Stimulated activated CD8-positive, alpha-beta memory T cell treated with anti-CD3 and anti-CD28 coated beads, Interleukin-15, amount 100 ng/mL, for 48 hours (primary cell): ENCODE measurements at places on chromosomes 3 and 15.

DNA sequence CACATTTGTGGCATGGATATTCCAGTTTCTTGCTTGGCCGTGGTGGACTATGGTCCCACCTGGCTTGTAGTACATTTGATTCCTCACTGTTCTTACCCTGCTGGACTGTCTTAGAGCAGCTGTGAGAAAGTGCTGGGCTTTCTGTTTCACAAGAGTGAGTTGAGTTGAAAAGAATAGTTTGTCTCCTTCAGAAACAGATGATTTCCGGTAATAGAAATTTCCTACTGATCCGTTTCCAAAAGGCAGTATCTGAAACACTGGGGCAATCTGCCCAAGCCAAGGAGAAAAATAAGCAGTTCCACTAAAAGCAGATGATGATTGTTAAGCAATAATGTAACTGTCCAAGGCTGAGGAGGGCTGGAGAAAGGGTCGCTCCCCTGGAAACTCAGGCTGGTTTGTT lies 96.0 kb downstream of the SUCLG2 start:
- DNase-seq: no peak

- no peak for DNase-seq
These were observed 82.5 kb downstream of the KLF13 start for GRCh38 chr15:31409171-31409570.

DNA sequence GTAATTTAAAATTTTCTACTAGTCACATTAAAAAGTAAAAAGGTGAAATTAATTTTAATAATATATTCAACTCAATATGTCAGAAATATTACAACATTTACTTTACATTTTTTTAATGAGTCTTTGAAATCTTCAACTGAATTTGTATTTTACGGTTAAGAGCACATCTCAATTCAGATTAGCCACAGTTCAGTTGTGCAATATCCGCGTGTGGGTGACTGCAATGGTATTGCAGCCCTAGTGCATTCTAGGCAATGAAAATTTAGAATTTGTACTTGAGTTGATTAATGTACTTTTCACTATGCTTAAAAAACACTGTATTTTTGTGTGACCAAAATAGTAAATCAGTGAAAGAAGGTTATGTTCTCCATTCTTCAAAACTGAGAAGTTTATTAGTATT lies 57.3 kb downstream of the CEP63 start:
- DNase-seq: no peak

DNA sequence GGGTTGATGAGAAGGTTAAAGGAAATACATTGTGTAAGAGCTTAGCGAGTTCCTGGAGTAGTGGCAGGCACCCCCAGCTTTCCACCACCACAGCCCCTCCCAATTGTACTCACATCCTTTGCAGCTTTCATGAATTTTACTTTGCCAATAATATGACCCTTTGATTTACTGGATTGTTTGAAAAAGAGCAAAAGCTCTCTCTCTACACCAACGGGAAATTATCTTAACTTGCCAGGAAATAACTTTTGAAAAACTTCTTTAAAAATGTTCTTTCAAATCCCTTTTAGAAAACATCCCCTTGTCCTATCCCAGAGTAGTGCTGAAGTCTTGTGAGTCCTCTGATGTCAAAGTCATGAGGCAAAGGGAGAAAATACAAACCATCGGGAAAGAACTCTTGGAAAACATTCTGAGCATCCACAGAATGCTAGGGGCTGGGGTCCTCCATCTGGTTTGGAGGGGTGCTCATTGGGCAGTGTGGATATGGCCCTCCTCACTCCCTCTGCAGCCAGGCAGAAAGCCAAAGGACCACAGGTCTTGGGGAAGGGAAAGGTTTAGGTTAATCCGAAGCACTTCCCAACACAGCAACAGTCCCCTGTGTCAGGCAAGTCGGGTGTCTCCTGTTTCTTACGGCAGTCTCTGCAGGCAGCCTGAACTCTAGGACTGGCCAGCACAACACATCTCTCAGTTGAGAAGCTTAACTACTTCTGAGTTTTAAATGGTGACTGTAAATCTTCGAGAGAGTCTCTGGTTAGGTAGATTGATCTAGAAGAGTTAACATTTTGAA lies 36.5 kb downstream of the BOC start:
- DNase-seq: no peak

DNA sequence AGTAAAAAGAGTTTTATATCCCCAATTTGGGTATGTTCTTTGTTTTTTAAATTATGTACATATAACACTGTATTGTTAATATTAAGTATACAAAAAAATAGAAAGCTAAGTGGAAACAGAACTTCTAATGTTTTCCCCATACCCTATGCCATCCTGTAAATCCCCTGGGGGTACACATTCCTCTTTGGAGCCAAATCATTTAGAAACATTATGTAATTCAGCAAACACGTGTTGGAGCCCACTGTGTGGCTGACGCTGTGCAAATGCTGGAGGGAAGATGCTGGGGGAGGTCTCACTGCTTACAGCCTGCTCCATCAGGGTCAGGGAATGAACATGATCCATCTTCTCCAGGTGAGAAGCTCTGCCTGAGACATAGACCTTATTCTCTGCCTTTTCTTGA lies 52.8 kb downstream of the CRTC3 start:
- no peak for DNase-seq

DNA sequence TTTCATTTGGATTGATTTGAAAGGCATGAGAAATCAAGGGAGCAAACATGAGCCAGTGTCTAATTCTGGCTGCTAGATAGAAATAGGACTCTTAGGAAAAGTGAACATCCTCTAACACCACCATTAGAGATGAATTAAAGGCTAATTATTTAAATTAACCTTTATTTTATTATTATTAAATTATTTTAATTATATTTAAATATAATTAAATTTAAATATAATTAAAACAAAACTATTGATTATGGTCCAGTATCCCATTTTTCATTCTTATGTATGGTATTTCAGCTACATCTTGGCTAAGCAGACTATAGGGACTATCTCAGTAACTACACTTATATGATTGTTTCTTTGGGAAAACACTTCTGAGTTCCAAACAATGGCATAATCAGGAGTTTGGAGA lies 904.8 kb downstream of the NAALADL2 start:
- DNase-seq: no peak

DNA sequence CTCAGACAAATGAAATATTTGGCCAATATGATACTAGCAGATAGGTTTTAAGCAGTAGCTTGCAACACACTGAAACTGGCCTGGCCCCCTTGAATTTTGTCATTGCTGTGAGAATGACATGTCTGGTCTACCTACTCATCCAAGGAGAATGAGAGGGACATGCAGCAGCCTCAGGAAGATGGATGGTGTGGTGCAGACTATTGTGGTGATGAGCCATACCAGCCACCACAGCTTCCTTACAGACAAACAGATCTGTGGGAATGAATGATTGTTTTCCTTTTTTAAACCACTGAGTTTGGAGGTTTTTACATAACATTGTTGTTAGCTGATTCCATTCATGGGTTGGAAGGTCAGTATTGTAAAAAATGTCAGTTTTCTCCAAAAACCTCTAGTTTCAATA lies 133.7 kb upstream of the POU1F1 start:
- DNase-seq: no peak

- DNase-seq: no peak
These were observed 122.3 kb downstream of the FAM174B start for GRCh38 chr15:92533298-92533697.

DNA sequence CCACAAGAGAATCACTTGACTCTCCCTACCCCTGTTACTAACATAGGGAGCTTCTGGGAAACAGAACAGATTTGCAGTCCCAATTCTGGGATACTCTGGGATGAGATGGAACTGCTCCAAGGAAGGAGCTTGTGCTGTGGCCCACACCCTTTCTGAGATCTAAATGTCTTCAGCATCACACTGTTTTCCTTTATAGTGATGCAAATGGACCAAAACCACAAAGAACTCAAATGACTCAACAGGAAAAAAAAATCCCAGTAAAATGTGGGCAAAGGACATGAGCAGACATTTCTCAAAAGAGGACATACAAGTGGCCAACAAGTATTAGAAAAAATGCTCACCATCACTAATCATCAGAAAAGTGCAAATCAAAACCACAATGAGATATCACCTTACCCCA lies 155.6 kb downstream of the NECTIN3 start:
- DNase-seq: no peak

DNA sequence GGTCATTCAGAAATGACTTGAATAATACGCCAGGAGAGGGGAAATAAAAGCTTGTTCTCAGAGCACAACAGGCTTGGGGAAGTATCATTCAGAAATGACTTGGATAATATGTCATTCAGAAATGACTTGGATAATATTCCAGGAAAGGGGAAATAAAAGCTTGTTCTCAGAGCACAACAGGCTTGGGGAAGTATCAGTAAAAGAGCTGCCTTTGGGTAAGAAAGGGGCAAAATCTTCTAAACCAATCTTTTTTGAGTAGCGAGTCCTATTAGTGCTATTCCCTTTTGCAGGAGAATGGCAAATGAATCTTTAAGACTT lies 20.9 kb downstream of the GABRR3 start:
- DNase-seq: no peak

DNA sequence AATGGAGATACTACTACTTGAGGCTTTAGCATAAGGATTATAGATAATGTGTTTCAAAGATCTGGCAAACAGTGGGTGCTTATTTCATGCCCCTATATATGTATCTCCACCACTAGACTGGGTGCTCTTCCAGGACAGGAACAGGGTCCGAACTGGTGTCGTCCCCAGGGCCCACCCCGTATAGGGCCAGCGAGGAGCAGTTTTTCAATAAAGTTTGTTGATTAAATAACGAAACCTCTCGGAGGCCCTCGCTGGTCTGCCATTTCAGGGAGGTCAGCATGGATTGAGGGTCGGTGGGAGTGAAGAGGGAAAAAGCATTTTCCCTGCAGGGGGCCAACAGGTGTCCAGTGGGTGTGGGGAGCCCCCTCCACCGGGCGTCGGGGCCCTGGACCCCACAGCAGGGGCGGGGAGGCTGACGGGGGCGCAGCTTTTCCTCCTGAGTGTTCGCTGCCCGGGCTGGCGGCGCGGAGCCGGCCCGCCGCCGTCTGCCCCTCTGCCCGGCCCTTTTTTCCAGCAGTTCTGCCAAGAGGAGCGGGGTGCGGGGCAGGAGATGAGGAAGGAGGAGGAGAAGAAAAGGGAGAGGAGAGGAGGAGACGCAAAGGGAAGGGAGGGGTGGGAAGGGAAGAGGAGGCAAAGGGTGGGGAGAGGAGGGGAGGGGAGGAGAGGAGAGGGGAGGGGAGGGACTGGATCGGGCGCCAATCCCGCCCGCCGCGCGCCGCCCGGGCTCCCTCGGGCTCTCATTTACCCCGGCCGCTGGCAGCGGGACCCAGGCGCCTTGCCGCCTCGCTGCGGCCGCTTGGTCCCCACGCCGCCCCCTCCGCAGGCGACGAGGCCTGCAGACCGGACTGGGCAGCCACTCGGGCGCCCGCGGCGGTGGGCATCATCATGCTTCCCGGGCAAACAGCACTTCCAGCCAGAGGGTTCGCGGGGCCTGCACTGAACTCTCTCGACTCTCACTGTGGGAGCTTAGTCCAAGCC lies 66.3 kb downstream of the ISG20 start:
- DNase-seq: no peak

DNA sequence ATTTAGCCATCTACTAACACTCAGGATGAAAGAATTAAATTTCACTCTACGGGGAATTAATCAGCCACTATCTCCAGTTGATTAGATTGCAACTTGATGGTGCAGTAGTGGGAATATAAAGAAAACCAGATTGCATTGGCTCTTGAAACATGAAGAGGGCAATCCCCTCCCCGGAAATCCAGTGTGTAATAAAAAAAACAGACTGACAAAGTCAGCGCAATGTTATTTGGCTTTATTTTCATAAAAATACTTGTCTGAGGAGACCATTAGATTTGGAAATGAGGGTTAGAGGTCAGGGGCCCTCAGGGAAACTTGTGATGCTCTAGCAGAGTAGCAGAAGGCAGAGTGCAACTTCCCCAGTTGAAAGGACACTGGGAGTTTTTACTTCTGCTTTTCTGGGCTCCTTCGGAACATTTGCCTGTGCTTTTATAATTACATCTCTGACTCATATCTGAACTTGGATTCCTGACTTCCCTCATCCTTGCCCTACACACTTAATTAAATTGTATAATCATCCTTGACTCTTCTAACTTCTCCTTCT lies 326.8 kb downstream of the TUSC7 start:
- no peak for DNase-seq

DNA sequence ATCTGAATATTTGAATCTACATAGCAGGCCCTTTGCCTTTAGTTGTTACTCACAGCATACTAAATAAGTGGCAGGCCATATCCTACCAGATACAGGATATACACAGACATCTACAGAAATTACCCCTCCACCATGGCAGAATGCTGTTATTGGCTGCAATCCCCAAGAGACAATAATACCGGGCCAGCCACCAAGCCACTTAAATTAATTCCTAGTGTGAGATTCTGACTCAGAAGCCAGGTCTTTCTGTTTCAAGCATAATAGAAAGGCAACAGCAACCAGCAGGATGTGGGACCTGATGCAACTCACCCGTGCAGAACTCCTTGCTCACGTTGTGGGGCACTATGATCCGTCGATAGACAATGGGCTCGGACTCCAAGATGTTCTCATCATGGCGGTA lies 39.8 kb downstream of the CLK3 start:
- no peak for DNase-seq

DNA sequence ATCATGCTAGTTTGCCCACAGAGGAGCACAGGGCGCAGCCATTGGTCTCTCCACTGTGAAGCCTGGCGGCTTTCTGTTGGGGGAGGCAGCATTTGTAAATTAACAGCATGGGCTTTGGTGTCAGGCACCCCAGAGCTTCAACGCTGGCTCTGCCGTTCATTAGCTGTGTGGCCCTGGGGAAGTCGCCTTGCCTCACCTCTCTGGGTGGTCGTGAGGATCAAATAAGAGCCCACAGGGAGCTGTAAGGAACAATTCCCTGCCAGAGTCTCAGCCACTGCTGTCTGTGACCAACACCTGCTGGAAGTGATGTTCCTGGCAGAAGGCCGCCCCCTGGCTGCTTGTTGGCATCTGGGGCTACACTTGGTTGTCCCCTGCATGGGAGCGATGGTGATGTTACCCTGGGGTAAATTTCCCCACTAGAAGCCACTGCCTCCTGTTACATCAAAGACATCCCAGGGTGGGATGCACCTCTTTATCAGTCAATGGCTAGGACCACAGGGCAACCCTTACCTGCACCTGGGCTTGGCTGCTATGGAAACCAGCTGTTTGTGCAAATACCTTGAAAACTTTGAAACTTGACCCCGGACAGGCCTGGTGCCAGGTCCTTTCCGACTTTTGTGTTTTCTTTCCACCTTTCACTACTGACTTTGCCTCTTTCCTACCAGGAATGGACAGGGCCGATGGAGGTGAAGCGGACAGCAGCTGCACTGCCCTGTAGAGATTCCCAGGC lies 36.9 kb downstream of the DNASE1L3 start:
- DNase-seq: no peak

DNA sequence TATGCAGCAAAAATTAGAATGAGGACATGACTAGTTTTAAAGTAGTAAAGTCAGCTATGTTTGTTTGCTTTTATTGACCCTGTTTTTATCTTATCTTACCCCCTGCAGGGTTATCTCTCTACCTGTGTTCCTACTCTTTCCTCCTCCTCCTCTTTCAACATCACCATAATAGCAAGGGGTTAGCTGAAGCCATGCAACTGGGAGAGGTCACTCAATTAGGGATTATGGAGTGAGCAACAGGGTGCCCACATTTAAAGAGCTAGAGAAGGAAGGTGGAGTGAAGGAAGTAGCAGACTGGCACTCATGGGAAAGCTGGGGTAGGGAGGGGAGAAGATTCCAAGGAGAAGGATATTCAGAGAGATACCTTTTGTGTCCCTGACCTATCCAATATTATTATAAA lies 125.9 kb downstream of the LRTM1 start:
- DNase-seq: no peak

- no peak for DNase-seq
These were observed 19.5 kb downstream of the MRAS start for GRCh38 chr3:138367911-138368310.

GRCh38 chr3:16076564-16076963 lies 97.9 kb upstream of the GALNT15 start:
- no peak for DNase-seq

GRCh38 chr15:65863106-65863505 lies 6.2 kb upstream of the RAB11A start:
- no peak for DNase-seq
